ENCODE measurements at places on chromosomes 12 and 14.

GRCh38 chr12:29133181-29133580 is 15.9 kb upstream of the FAR2 start:
- no peak for DNase-seq

DNA sequence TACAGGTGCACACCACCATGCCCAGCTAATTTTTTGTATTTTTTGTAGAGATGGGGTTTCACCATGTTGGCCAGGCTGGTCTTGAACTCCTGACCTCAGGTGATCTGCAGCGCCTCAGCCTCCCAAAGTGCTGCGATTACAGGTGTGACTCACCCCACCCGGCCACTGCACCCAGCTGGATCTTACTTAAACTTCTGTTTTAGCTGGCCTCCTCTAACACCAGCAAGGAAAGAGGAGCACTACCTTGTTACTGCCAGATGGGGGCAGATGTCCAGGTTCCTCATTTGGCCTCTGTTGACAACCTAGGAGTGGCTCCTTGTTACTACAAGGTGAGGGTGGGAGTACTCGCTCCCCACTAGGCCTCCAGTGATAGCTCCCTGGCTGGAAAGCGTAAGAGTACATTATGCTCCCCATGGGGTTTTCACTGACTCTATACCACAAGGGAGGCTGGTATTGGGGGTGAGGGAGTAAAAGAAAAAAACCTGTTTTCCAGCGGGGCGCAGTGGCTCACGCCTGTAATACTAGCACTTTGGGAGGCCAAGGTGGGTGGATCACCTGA is 13.2 kb upstream of the ARF6 start:
- DNase-seq: peak; percentile 87

GRCh38 chr14:28461389-28461788 is 305.2 kb upstream of the FOXG1 start:
- no peak for DNase-seq

- DNase-seq: peak; percentile 92
Observed at GRCh38 chr14:102319351-102320032, at the start of gene ZNF839. ZNF839 (plus strand) TSS chr14:102319746; CDS start chr14:102319766, 20 bp downstream.

DNA sequence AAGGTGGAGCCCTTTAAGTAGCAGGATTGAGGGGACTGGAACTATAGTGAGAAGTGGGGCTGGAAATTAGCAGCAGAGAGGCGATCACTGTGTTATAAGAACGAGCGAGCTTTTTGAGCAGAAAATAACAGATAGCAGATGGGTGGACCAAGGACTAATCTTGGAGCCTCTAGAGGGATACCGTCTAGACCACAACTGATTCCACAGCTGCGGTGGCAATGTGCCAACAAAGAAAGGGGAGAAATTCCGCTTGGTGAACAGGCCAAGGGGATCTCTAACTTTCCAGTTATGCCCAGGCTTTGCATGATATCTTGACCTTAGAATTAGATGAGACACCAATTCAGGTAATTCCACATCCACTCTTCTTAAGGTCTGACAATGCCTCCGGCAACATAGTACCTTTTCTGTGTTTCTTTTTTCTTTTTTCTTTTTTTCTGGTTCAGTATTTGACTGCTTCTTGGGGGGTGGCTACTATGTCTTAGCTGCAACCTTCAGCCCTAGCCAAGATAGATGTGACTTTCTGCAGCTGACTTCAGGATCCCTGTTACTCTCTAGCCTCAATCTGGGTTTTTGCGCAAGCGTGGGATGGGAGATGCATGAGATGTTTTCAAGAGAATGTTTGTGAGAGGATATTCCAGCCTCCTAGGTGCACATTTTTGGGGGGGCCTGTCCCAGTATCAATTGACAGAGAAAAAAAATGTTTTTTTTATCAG is 143.4 kb upstream of the CPSF6 start:
- DNase-seq: no peak

DNA sequence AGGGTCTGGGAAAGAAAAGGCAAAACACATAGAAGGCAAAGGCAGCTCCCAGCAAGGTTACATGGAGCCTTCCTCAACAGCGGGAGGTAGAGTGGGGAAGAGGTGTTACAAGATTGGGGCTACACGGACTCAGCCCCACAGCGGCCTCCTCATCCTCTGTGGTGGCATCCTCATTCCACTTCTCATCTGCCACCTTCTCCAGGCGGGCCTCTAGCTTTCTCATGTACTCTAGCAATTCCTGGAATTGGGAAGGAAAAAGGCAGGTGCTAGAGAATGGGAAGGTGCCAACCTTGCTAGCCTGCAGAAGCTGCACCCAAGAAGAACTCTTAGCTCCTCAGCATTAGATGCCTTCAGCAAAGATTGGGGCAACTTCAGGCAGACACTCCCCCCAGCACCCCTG is 13.2 kb downstream of the CALCOCO1 start:
- DNase-seq: no peak

DNA sequence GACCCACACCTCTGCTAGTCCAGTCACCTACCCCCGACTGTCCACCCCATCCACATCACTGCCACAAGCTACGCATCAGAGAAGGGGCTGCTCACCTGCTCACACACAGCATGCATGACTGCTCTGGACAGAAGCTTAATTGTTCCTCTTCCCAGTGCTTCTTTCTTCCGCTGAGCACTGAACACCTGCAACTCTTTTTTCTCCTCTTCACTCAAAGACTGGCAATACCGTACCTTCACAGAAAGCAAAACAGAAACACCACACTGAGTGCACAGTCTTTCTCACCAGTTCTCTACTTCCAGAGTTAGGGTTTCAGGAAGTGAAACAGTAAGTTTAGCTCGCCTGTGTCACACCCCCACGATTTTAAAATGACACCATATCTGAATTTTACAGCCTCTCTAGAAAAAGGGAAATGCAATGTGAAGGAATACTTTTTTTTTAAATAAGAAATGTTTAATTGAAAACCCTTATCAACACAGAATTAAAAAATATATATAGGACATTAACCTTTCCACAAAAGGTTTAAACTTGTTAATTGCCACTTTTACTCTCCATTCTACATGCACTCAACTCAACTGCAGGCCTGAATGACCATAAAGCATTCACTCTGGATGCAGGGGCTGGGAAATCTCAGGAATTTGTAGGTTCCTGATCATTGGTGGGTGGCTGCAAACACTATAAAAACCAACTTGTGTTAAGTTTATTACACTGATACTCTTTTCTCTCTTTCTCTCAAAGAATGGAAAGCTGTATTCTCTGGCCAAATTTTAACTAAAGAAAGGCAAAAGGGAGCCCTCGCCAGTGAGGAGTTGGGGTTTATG is 120.0 kb downstream of the PRICKLE1 start:
- no peak for DNase-seq

DNA sequence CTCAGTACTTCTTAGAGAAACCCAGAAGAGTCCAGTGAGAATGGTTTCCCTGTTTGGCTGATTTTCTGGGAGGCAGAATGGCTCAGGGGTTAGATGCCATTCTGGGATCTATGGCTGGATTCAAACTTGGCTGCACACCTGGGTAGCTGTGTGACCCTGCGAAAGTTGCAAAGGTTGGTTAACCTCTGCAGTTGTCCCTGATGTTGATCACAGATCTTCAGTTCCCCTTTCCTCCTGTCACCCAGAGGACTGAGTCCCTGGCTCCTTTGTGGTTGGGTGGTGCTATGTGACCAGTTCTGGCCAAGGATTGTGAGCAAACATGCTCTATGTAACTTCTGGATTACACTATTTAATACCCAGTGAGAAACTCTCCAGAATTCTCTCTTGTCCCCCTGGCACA is 418.0 kb downstream of the RGS6 start:
- no peak for DNase-seq

DNA sequence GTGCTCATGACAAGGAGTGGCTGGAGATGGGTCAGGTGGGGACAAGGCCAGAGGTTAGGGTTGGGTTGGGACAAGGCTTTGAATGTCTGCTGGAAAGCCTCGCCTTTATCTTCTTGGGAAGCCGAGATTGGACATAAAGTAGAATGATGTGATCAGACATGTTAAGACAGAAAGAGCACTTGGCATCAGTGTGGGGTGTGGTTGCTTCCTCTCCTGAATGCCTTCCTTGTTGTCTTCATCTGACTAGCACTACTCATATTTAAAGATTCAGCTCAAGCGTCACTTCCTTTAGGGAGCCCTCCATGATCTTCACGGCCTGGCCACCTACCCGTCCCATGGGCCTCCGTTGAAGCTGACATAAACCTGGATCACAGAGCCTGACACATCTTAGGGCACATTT is 14.8 kb upstream of the C12orf75 start:
- DNase-seq: no peak

- DNase-seq: no peak
Observed at GRCh38 chr12:121748218-121748570, 35.6 kb downstream of the TMEM120B start.

Measured in LoVo (cell line).